Left kidney (tissue), 8 donors: ENCODE measurements at places on chromosomes 1 and 21. TPM values are rescaled to one million over a fixed set of nuclear protein-coding genes. Genes with fewer than 3 reads are reported as not detected.

- no peak for DNase-seq
Measured at GRCh38 chr1:208252836-208253576, 8.8 kb upstream of the PLXNA2 start.

DNA sequence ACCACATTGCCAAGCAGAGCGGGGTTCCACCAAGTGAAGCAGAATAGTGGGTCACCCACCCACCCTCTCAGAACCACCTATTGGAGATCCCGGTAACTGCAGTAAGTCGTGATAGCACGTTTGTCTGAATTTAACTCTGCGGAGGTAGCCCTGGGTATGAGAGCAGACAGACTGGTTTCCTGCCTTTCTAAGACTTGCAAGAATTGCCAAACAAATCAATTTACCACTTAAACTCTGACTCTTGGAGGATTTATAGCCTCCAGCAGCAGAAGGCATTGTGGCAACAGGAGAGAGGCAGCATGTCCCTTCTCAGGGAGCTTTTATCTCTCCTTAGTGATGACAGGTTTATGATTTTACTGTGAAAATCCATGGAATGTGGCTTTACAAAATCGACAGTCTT lies 287.9 kb upstream of the FMN2 start:
- no peak for DNase-seq

DNA sequence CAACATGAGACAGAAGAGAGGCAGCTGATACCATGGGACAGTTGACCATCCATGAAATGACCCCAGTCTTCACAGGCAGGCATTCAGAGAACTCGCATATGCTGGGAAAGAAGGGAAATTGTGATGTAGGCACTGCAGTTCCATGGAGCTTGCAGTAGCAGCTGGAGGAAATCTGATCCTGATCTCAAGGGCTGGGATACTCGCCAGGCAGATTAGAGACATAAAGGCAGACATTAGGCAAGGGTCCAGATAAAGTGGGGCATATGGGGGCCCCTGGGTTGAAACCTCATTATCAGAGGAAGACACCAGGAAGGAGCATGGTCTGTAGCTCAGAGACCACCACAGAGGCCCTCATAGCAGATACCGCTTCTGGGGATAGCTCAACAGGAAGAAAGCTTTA lies 48.7 kb upstream of the TNR start:
- DNase-seq: peak; percentile 2

- DNase-seq: no peak
Measured at GRCh38 chr1:68917456-68917855, 420.6 kb upstream of the DEPDC1 start.

DNA sequence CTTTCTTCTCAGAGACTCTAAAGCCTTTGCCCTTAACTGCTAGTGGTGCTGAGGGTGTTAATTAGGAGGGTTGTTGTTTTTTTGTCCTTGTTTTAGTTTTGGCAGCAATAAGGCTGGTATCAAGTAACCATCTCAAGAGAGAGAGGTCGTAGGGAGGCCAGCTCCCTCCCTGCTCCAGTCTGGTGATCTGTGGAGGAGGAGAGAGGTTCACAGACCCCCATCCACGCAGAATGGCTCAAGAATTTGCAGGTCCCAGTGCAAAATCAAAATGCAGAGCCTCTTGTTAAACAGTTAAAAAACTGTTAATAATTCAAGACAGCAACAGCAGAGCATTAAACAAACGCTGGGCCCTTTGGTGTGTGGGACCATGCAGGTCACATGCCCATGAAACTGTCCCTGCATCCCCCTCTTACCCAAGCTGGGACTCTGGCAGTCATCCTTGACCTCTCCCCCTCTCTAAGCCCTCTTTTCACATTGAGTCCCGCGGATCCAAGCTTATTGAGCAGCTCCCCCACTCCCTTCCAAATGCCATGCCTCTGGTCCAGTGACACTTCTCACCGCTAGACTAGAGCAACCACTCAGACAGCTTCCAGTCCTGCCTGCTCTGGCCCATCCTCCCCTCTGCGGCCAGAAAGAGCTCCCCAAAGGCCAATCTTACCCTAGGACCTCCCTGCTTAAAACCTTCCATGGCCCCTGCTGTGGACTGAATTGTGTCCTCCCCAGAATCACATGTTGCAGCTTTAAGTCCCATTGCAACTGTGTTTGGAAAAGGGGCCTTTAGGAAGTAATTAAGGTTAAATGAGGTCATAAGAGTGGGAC lies 47.7 kb upstream of the RPL11 start:
- DNase-seq: peak; percentile 75

GLIS1 gene
- polyA plus RNA-seq: 2.5 TPM

NEK2 gene
- 25.4 TPM for polyA plus RNA-seq
